T-helper 2 cell (primary cell): ENCODE measurements at places on chromosomes 6 and 20.

- no peak for DNase-seq
Observed at GRCh38 chr6:36929607-36930006, 24.9 kb upstream of the PI16 start.

- DNase-seq = no peak
Observed at GRCh38 chr6:170111816-170112582, 178.9 kb downstream of the DLL1 start.

DNA sequence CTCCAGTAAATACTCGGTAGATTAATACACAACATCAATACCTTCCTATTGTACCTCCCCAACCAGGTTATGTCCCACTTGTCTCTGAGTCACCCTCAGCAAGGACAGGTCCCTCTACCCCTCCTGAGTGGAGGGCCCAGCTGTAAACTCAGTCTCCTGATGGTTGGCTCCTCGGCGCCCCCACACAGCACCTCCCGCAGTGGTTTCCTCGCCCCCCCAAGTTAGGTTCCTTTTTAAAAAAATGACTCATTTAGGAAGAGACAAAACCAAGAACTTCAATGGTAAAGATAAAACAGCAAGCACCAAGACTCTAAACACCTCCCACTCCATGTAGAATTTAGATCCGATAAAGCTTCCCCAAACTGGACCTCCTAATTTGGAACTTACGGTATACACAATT is 83.5 kb downstream of the TRERF1 start:
- peak; percentile 39 for DNase-seq

- no peak for DNase-seq
Observed at GRCh38 chr6:131305037-131305850, 170.0 kb downstream of the AKAP7 start.

DNA sequence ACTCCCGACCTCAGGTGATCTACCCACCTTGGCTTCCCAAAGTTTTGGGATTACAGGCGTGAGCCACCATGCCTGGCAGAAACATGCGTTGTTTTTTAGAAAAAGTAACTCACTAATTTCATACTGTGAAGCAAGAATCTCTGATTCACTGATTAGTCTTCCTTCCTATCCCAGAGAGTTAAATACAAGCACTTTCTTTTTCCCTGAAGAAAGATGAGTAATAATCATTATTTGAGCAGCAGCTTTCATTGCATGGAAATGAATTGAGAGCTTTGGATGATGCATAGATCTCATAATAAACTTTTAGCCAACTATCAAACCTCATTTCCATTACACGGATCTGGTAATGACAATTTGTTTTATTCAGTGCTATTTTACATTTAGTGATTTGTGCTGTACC is 892.5 kb upstream of the EYS start:
- DNase-seq = no peak

DNA sequence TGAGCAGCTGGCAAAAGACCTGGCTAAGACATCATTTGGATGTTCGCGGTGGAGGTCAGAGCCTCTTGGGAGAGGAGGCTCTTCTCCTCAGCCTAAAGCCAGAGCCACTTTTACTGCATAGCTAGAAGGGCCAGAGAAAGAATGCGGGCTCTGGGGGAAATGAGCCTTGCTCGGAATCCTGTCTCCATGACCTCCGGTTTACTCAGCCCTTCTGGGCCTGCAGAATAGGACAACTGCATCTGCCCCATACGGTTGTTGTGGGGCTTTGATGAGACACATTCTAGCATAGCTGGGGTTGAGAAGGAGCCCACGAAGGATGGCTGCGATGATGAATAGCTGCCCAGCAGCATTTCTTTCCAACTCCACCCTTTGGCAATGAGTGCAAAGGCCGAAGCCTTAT is 115.0 kb upstream of the SLC22A23 start:
- DNase-seq = no peak

DNA sequence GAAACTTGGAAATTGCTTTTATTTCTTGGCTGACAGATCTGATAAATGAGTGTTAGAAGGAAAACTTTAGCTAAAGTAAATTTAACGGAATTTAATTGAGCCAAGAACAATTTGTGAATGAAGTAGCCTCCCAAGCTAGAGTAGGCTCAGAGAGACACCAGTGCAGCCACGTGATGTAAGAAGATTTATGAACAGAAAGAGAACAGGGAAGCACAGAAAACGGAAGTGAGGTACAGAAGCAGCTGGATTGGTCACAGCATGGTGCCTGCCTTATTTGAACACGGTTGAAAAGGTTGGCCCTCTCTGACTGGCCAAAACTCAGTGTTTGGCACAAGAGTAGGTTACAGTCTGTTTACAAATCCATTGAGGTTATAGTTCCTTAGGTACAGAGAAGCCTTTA is 29.5 kb upstream of the IFNGR1 start:
- no peak for DNase-seq

DNA sequence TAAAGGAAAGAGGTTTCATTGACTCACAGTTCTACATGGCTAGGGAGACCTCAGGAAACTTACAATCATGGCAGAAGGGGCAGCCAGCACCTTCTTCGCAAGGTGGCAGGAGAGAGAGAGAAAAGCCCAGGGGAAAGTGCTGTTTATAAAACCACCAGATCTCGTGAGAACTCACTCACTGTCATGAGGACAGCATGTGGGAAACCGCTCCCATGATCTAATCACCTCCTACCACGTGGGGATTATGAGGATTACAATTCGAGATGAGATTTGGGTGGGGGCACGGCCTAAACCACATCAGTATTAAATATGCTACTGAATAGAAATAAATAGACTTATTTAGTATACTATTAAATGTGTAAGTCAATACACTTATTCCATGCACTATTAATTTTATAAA is 70.6 kb upstream of the TCF21 start:
- no peak for DNase-seq

GRCh38 chr6:156902782-156903181 is 125.6 kb downstream of the ARID1B start:
- no peak for DNase-seq

- DNase-seq = no peak
Observed at GRCh38 chr6:124978451-124979293, 16.4 kb downstream of the RNF217 start.

GRCh38 chr6:4355241-4355640 is 219.9 kb upstream of the ECI2 start:
- DNase-seq = no peak

DNA sequence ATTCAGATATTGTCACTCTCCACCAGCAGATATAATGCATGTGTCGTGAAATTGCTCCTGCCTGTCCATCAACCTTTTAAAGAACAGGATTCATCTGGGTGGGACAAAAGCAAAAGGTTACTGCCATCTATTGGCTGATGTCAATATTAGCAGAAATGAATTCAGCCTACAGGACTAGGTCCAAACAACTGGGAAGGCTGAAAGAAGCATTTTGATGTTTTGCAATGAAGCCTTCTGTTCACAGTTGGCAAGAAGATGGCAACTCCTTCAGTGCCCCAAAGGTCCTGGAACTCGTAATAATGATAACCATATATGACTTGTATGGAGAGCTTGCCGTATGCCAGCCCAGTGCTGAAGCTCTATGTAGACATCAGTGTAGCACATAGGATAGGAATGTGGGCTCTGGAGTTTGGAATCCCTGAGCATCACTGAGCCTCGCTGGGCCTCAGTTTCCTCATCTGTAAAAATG is 7.5 kb downstream of the BCAS1 start:
- DNase-seq = no peak

DNA sequence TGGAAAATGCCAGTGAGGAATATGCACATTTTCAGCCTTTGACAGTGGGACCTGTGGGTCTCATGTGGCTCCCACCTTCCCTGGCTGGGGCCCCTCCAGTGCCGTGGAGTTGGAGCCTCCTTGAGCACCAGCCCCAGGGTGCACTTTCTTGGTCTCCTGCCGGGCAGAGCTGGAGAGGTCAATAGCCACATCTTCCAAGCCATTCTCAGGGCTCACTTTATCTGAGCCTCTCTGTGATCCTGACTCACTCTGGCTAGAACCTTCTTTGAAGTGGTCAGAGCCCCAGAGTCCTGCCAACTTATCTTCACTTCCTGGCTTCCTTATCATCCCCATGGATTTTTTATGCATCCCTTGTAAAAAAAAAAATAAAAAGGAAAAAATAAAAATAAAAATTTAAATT is 5.7 kb downstream of the VSX1 start:
- DNase-seq = no peak

DNA sequence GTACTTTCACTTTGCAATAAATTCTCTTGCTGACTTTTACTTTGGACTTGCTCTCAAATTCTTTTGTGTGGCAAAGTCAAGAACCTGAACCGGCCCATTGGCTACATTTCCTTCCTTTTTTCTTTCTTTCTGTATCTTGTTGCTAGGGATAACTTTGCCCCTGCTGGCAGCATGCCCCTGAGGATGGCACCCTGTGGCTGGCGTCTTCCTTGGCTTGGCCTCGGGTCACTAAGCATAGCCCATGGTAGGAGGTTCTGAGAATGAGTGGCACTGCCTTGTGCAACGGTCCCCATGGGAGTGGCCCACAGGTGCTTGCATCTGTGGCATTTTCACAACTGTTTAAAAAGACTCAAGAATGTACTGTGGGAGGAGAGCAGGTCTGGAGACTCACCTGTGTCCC is 14.0 kb upstream of the HLA-F start:
- no peak for DNase-seq

GRCh38 chr6:161351858-161352257 is 78.0 kb upstream of the AGPAT4 start:
- DNase-seq = no peak

- DNase-seq = no peak
Observed at GRCh38 chr6:6689400-6690143, 101.1 kb downstream of the LY86 start.

DNA sequence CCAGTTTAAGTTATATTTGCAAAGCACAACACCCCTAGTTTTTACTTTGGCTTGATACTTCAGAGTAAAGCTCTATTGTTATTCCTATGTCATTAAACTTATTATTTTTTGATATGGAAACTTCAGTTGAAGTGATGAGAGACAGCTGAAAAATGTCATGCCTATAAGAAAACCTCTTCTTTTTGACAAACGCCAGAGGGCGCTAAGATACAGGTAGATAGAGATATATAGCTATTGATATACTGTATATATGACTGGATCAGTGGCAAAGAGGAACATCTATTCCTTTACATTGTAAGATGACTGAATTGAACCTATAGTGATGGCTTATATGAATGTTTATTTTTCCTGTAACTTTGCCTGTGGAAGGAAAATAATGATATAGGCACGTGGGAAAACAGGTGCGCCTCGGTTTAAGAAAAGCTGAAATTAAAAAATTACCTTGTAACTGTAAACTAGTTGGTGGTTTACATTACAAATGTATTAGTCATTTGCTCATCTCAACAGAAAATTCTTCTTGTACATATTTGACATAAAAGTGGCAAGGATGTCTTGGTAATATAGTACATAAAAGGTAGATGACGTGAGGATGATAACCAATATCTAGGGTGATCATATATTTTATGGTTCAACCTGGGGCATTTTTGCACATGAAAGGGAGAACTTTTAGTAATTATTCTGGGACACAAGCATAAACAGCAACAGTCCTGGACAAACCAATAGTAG is 74.1 kb downstream of the LAMA4 start:
- DNase-seq = peak; percentile 49

- no peak for DNase-seq
Observed at GRCh38 chr6:49835140-49835539, 31.2 kb downstream of the CRISP1 start.

DNA sequence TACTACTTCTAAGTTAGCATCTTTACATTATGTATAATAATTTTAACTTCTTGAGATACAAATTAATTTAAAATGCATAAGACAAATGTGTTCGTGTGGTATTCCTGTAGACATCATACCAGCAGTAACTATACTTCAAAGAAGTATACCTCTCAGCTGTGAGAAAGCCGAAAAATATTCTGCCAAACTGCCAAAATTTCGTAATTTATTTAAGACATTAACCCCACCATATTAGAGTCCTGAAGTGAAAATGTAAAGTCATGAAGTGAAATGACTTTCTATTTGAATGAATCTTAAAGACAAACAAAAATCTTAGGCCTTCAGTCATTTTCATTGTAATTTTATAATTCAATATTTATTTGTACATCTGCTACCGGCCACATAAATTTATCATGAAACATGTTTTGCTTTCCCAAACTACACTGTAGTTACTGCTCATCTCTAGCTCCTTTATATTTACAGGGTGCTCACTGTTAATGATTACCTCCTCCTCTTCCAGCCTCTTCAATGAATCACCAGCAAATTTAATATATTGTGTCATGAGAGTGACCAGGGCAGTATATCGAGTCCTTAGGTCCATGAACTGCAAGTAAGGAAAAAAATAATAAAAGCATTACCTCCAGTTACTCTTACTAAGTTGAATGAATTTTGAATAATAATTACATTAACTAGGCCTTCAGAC is 18.5 kb downstream of the DST start:
- no peak for DNase-seq

DNA sequence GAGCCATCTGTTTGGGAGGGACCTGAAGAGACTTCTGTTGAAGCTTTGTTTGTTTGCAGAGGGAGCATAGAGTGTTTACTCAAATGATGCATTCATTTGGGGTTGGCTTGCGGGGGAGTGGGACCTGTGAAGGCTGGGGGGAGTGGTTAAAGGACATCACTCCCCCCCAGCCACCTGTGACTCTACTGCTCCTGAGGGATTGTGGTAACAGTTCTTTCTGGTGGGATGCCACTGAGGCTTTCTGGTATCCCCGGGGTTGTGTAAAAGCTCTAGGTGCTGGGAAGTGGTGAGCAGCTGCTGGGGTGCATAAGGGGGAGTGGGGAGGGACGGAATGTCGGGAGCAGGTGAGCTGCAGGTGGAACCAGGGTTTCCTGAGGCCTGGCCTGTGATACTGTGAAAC is 239.2 kb upstream of the QKI start:
- no peak for DNase-seq

DNA sequence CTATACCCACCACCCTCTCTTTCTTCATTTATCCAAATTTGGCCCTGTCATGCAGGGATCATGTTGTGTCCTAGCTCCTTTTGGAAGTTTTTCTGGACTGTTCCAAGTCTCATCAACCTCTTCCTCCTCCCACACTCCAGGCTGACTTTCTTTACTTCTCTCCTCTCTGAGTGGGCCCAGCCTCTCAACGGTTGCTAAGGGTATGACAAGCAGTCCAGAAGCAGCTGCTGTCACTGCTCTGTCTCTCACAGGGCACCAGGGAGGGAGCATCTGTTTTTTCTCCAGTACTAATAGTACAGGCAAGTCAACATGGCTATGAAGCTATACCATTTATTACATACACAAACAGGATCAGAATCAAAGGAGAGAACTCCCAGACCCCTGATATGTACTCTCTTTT is 8.2 kb downstream of the NT5DC1 start:
- DNase-seq = no peak
